ENCODE measurements at places on chromosomes 11 and 22. TPM values are rescaled to one million over a fixed set of nuclear protein-coding genes. Genes with fewer than 3 reads are reported as not detected.

DNA sequence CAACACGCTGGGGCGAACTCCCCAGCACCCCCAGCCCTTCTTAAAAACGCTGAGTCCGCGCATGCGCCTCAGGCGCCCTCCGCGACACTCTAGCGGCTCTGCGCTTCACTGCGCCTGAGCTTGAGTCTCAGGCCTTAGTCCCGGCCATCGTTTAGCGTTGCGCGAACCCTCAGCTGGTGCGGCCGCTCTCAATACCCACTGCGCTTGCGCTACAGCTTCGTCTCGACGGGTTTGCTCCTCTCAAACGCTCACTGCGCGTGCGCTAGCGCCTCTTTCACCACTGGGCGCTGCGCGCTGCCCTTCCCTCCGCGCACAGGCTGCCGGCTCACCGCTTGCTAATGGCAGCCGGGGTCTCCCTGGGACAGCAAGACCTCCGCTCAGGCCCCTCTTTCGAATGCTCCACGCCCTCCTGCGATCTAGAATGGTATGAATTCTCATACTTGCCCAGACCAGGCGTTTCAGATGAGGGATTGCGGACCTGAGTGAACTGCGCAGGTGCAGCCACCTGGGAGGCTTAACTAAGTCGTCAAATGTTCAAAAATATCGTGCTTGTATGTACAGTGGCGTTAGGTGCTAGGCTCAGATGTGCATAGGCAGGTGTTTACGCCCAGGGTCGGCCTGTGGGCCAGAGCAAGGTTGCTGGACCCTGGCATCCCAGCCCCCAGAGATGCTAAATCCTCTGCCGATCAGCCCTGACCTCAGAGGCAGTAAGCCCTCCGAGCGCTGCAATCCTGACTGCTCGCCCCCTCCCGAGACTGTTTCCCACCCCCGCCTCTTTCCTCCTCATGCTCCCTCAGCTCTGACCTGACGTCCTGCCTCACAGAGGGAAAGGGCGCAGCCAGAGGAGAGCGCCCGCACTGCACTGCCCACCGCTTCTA is at the start of gene SLC2A11:
Gene SLC2A11 (plus strand): TSS at position 270 of the 878 bp plus-strand sequence. CDS start 125 bp downstream, at position 395.
- peak; percentile 84 for DNase-seq

DNA sequence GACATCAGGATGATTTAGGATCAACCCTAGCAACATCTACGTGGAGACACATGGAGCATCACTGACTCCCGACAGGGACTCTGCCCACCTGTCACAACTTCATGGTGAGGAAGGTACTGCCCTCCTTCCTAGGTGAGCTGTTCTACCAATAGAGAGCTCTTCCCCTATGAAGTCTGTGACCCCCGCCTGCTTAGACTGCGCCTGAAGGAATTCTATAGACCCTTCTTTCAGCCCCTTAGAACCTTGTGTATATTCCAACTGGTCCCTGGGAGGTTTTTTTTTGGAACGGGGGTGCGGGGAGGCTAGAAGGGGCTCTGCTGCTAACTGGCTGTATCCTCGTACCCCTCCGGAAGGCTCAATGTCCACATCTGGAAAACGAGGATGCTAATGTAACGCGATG is 566 bp downstream of the INTS4 start:
- DNase-seq: no peak

KCTD14 gene
- 8.3 TPM for total RNA-seq

NXPE4 gene
- total RNA-seq: not detected

- DNase-seq: no peak
Measured at GRCh38 chr11:2390091-2390724, 10.3 kb upstream of the TSSC4 start.

SCGB1A1 gene
- not detected for total RNA-seq

- DNase-seq: no peak
Measured at GRCh38 chr11:30852091-30852490, 265.9 kb upstream of the MPPED2 start.

- no peak for DNase-seq
Measured at GRCh38 chr22:37609240-37610152, 862 bp downstream of the GGA1 start.

KIRREL3 gene
- total RNA-seq: not detected

- peak; percentile 48 for DNase-seq
Measured at GRCh38 chr11:128859563-128860441, 7.3 kb downstream of the KCNJ1 start.

DNA sequence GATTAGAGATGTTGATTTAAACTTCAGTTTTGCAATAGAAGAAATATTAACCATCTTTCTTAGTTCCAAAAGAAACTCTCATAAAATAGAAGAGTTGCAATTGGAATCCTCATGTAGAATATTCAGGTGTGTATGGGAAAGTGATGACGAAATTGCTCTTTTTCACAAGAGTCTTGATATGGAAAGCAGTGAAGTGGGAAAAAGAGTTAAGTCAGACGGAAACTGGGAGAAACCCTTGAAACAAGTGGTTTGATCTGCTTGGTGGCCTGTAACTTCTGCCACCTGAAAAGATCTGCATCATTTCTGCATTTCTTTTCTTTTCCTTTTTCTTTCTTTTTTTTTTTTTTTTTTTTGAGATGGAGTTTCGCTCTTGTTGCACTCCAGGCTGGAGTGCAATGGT is 41.8 kb upstream of the CLMP start:
- no peak for DNase-seq

DNA sequence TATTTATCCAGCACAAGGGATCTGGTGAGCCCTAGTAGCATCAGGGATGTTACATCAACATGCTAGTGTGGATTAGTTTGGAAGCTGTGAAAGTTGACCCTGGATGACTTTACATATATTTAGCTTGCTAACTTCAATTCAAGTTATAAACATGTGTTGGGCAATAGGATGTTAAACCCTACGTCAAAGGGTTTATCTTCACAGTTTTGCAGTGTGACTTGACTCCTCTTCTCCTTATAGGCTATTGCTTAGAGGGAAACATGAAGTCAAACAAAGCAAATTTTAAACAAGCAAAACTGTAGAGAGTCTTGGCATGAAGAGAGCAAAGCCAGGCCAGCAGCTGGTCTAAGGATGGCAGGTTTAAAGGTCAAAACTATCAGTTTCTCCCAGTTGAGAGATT is 11.3 kb upstream of the CTSC start:
- no peak for DNase-seq

GRCh38 chr11:14584595-14584994 is 59.0 kb upstream of the PDE3B start:
- no peak for DNase-seq

PIH1D2 gene
- 2.4 TPM for total RNA-seq

DNA sequence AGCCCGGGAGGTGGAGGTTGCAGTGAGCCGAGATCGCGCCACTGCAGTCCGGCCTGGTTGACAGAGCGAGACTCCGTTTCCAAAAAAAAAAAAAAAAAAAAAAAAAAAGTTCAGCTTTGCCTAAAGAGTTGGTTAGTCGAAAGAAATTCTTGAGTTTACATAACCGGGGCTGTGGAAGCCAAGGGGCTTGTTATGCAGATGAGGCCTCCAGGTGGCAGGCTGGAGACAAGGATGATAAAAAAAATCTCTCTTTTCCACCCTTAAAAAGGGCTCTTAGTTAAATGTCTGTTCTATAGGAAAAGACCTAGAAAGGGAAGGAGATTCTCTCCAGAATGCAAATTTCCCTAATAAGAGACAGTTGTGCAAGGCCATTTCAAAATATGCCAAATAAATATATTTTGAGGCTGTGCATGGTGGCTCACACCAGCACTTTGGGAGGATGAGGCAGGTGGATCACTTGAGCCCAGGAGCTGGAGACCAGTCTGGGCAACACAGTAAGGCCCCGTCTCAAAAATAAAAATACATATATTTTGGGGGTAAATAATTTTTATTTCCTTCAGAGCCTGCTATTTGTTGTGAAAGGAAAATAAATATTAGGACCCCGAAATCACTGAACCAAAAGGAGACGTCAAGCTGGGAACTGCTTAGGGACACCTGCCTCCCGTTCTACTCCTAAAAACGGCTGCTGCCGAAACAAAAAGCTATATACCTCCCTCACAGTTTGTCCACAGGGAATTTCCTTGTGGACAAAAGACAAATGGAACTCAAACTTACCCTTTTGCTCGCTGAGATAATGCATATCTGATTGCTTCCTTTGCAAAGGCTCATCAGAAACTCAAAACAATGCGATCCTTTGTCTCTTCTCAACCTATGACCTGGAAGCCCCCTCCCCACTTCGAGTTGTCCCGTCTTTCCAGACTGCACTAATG is 2.4 kb upstream of the IFITM2 start:
- peak; percentile 67 for DNase-seq

BIK gene
- total RNA-seq: 1.7 TPM

DNA sequence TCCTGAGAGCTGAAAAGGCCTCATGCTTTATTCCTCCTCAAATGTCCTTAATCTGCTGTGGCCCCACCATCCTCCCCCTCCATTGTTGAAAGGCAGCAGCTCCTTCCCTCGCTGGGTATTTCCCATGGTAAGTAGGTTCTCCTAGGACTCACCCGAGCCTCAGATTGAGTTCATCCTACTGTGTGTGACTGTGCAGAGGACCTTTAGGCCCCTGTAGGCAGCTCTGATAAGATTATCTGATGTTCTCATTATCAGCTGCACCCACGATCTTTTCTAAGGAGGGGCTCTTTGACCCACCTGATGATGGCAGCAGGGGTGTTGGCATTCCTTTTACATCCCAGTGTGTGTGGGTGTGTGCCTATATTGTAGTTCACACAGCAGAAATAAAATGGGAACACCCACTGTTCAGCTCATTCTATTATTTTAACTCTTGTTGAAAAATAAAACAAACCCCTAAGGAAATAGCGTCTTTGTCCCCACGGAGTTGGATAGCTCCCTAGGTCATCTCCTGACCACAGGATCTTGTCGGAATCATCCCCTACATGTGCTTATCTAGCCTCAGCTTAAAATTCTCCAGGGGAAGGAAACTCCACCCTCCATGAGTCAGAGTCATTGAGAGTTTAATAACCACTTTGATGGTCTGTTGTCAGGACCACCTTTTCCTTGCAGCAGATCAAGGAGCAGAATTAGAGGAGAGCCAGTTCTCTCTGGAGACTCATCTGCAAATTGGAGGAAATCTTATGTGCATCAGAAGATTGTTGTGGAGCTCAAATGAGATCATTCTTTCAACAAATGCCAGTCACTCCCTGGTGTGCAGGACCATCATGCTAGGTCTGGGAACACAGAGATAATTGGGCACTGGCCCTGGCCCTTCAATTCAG is 19.3 kb downstream of the ENDOD1 start:
- no peak for DNase-seq

GRCh38 chr11:11814614-11815452 is 26.9 kb upstream of the USP47 start:
- DNase-seq: no peak

SELENOM gene
- 162 TPM for total RNA-seq

MLC1 gene
- 0.44 TPM for total RNA-seq

DNA sequence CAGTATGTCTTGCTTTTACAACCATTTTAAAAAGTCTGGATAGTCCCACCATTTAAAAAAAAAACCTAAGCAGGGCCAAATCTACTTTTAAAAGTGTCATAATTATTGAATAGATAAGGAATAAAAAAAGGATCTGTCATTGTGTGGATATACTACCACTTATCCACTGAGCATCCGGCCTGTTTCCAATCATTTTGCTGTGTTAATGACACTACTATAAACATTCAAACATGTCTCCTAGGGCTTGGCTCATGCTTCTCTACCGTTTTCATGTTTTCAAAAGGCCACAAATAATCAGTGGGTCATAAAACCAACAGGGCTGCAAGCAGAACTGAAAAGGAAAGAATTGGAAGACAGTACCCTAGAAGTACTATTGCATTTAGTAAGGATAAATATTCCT is 12.5 kb upstream of the C22orf39 start:
- no peak for DNase-seq

SCGB1C1 gene
- total RNA-seq: not detected

DNA sequence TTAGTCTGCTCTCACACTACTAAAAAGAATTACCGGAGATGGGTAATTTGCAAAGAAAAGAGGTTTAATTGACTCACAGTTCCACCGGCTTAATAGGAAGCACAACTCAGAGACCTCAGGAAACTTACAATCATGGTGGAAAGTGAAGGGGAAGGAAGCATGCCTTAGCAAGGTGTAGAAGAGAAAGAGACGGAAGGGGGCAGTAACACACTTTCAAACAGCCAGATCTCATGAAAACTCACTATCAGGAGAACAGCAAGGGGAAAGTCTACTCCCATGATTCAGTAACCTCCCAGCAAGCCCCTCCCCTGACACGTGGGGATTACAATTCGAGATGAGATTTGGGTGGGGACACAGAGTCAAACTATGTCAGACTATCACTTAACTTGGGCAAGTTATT is 236.6 kb upstream of the ANO3 start:
- DNase-seq: no peak

OR4D5 gene
- total RNA-seq: not detected

- DNase-seq: no peak
Measured at GRCh38 chr22:42277988-42278776, 7.7 kb upstream of the TCF20 start.

- no peak for DNase-seq
Measured at GRCh38 chr11:24896118-24896835, 399.4 kb downstream of the LUZP2 start.

DNA sequence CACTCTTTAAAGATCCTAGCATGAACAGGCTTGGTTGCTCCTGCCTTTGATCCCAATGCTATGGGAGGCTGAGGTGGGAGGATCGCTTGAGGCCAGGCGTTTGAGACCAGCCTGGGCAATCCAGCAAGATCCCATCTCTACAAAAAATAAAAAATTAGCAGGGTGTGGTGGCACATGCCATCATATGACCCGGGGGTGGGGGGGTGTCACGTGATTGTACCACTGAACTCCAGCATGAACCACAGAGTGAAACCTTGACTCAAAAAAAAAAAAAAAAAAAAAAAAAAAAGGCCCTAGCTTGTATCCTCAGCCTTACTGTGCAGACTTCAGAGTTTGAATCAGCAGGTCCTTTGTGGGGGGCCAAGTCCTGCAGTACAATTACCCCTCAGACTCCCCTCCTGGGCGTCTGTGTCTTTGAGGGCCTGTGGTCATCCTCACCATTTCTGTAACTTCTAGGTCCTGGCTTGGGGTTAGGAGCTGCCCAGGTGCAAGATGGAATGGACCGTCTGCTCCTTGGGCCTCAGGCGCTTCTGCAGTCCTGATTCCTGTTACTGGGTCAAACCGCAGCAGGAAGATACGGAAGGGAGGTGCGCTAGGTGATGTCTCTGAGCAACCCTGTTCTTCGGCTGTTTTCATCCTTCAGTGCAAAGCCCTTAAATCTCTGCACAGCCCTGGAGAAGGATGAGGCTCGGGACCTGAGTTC is 208.1 kb downstream of the CTTN start:
- no peak for DNase-seq

GRCh38 chr11:61163714-61164605 is 2.7 kb upstream of the VPS37C start:
- no peak for DNase-seq

All from omental fat pad (tissue), 4 donors.